NCI-H1417 treated with DMSO at 0.1 percent for 48 hours (cell line): ENCODE measurements at places on chromosomes 7 and 10.

- no peak for DNase-seq
Observed at GRCh38 chr10:31745612-31746376, 182.8 kb downstream of the ARHGAP12 start.

DNA sequence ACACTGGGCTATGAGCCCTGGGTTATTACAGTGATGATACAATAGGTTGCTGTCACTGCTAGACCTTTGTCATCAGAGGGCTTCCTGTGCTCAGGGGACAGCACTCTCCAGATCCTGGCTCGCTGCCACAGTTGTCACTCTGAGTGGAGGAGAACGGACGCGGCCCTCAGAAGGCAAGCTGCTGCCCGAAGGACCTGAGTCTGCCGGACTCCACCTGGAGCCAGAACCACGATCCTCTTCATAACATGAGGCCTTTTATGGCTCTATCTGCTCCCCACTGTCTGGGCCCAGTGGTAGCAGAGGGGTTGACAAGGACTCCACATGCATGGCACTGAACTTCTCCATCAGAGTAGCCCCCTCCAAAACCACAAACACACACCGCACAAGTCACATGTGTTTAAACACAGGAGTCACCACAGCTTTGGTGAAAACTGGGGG is 94.7 kb upstream of the EFCAB10 start:
- no peak for DNase-seq

DNA sequence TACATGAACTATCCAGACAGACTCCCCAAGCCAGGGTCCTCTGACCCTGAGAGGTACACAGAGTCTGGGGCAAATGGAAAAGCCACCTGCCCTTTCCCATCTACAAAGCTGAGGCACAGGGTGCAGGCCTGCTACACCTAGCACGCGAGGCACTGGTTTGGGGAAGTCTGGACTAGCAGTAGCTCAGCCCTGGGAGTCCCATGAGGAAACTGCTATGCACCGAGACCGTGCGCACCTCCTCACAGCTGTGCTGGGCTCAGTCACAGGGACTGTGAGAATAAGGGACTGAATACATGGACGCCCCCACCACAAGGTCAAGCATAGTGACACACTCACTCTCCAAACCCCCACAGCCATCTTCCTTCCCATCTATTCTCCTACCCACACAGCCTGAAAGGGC is 8.2 kb downstream of the MAT1A start:
- no peak for DNase-seq

- no peak for DNase-seq
Observed at GRCh38 chr10:28201410-28202400, 101.2 kb downstream of the MPP7 start.

DNA sequence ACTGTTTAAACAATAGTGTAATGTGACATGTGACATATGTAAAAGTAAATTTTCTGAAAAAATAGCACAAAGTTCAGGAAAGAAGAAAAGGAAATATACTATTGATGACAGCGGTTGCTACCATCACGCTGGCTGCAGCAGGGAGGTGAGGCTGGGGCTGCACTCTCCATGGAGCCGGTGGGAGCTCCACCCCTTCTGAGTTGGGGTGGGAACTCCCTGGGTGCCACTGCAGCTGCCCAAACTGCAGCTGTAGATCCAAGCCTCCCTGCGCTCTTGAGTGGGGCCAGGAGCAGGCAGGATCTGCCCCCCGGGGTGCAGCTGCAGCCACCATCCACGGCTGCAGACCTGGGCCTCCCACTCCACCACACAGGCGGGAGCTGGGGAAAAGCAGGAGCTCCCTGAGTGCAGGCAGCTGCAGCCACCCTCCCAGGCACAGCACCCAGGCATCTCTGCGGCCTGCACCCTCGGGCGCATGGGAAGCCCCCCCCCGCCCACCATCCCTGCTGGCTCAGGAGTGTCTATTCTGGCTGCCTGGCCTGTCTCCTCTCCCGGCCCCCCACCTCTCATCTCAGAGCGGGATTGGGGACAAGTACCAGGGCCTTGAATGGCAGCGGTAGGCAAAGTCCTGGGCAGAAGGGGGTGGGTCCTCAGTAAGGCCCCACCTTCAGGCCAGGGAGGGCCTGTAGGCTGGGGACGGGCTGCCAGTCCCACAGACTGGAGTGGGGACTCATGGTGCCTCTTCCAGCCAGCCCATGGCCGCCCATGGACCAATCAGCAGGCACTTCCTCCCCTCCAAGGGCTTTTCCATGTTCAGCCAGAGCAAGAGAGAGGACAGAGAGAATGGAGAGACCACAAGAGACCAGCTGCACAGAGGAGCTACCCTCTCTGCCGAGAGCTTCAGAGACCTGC is 50.1 kb downstream of the TNS3 start:
- no peak for DNase-seq

- DNase-seq, result no peak
Observed at GRCh38 chr7:157488281-157488680, 151.5 kb downstream of the DNAJB6 start.

DNA sequence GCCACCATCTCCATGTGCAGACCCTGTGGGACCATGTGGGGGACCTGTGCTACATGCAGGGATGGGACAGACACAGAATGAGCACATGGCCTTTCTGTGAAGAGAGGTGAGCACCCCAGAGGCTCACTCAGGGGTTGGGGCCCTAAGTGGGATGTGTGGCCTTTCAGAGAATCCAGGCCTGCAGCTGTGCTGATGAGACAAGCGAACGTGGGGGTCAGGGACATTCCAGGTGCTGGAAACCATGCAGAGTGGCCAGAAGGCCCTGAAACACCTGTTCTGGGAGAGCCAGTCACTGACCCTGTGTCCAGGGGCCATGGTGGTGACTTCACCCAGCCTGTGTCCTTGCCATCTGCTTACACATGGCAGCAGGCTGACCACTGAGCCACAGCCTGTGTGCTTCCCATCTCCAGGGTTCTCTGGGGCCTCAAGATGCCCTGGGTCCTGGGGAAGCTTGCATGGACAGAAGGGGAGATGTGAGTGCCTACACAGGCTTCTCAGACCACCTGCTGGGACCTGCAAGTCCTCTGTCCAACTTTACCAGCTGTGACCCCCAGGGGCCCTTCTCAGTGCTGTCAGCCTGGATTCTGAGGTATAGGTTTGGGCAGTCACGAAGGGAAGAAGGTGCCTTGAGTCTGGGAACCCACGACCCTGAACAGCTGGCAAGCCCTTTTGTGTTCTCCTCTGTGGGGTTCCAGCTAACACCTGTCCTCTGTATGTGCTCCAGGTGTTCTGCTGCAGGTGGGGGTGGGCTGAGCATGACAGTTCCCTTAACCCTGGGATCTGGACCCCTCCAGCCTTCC is 17.6 kb downstream of the RAMP3 start:
- DNase-seq, result no peak

DNA sequence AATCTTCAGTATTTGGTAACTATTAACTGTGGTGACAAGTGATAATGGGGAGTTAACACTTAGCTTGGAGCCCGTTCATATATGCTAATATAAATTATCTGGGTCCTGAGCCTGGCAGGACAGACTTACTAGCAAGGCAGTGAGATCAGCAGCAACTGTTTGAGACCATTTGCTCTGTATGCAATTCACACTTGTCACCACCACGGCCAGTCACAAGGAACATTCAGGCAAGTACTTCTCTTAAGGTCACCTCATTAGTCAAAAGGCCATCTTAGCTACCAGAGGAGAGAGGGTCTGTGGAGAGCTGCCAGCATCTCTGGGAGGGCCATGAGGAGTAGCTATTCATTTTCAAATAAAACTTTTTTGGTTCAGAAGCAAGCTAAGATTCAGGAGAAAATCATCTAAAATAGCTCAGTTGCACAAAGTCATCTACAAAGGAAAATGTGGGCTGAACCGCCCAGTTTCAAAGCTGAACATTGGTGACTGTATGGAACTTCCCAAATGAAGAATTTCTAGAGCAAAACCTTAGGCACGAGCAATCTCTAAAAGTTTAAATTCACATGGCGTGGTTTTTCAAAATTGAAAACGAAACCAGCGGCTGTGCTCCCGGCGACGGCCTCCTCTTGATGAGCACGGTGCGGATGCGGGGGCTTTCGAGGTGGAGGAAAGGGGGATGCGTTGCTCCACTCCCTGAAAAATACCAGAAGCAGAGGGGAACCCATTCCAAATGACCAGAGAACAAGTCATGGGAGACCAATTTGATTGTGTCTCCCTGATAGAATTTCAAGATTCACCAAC is 233.5 kb upstream of the MGMT start:
- no peak for DNase-seq

GRCh38 chr10:85888559-85888958 is 478.0 kb downstream of the GRID1 start:
- no peak for DNase-seq

GRCh38 chr7:134991469-134992339 is 5.4 kb downstream of the AGBL3 start:
- no peak for DNase-seq

GRCh38 chr10:129621693-129622092 is 154.7 kb downstream of the MGMT start:
- DNase-seq, result no peak

DNA sequence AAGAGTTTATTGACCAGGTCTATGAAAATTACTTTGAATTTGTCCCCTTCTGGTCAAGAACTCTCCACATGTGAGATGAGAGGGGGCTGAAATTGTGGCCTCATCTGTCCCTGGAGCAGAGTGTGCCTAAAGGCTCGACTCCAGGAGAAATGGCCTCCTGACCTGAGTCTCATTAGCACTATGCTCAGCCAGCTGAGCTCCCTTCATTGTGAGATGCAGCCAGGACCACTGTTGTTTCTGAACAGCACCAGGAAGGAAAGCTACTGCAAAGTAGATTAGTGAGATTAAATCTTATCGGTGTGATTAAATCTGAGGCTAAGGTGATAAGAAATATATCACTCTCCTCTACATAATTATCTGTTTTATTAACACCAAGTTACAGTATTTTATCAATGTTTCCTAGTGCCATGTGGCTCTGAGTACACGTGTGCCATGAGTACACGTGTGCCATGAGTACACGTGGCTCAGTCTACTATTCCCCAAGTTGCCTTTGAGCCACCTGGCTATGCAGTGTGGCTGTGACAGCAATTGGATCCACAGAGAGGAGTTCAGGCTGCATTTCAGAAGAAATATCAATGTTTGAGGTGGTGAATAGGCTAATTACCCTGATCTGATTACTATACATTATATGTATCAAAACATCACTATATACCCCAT is 126.9 kb downstream of the IPMK start:
- DNase-seq, result no peak

- DNase-seq, result no peak
Observed at GRCh38 chr10:125257521-125258108, 97.3 kb upstream of the CTBP2 start.

DNA sequence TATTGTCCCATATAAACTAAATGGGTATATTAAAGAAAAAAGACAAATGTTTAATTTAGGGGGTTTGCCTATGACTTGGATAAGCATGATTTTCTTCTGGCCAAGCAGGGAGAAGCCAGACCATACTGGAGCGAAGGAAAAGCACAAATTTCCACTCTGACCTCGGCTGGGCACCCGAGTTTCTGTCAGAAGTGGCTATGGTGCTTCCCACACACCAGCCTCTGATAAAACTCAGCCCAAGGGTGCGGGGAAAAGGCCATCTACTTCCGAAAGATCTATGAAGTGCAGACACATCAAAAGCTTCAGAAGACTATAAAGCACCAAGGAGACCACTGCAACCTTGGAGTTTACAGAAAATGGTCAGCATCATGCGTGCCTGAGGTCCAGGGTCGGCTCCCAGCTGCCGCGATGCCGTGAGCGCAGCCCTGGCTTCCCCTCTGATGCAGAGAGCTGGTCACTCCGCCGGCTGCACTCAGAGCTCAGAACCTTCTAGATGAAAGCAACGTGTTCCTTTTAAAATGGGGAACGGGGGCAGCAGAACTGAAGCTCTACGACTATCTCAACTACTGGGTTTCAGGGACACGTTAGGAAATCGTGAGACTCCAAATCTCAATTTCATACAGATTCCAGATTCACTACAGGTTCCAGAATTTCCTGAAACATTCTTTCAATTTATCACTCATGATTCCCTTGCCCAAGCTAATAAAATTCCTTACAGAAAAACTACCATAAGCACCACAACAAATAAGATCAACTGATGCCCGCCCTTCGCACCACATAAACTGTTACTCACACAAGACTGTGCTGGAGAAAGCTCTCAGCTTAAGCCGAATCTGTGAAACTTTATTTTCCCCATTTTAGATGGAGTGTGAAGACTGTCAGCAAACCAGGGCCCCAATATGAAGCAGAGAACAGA is 84.5 kb downstream of the DIP2C start:
- no peak for DNase-seq

- DNase-seq, result no peak
Observed at GRCh38 chr7:30988351-30989005, 24.7 kb downstream of the GHRHR start.

DNA sequence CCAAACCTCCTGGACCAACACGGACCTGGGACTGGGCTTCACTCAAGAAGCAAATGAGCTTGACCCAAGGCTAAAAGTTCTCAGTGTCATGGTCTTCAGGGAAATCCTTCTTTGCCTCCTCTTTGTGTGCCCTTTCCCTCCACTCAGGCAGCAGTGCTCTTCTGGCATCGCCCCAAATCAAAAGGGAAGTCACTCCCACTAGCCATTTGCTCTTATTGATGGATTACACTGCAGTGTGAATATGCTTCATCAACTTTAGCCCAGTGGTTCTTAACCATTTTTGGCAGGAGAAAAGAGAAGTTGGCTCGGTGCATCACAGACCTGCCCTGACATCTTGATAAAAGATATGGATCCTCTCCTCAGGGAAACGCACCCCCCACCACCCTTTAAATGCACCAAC is 19.2 kb upstream of the IKZF1 start:
- DNase-seq, result no peak

DNA sequence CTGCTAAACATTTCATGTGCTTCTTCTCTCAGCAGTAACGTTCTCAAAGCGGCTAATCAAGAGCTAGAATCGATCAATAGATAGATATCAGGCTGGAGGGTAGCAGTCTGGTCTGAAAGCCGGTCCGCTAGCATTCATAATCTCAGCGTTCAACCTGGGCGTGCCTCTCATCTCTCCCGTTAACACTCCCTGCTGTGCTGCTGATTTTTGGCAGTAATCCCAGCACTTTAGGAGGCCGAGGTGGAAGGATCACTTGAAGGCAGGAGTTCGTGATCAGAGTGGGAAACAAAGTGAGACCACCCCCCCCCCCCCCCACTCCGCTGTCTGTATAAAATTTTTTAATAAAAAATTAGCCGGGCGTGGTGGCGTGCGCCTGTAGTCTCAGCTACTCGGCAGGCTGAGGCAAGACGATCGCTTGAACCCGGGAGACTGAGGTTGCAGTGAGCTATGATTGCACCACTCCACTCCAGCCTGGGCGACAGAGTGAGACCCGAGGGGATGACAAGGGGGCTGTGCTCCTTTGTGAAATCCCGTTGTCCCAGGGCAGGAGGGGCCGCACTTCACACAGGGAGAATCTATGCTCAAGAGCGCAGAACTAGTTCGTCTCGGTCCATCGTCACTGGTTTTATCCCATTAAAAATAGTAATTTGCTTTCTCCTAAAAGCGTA is 624 bp upstream of the CEP55 start:
- DNase-seq, result no peak

DNA sequence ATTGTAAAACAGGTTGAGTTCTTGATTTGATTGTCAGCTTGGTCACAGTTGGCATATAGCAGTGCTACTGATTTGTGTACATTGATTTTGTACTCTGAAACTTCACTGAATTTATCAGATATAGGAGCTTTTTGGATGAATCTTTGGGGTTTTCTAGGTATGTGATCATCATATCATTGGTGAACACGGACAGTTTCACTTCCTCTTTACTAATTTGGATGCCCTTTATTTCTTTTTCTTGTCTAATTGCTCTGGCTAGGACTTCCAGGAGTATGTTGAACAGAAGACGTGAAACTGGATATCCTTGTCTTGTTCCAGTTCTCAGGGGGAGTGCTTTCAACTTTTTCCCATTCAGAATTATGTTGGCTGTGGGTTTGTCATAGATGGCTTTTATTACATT is 86.9 kb downstream of the EXOC4 start:
- DNase-seq, result no peak
